H54 (cell line): ENCODE measurements at places on chromosomes 1 and 21.

DNA sequence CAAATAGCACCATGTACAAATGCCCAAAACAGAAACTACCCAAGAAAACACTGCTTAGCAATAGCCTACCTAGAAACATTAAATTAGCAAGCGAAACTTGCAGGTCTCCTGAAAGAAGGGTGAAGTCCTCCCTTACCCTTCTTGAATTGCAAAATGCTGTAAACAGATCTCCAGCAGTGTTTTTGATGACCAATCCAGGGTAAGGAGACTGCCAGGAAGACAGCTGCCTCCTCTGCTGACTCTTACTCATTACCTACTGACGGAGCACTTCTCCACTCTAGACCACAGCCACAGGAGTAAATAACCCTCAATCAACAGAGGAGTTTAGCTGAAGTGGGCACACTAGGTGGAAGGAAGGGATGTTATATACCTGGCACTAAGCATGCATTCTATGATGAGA lies 32.2 kb upstream of the GADD45A start:
- DNase-seq = peak; percentile 27

GRCh38 chr1:181855380-181855779 lies 206.1 kb downstream of the ZNF648 start:
- DNase-seq = no peak

DNA sequence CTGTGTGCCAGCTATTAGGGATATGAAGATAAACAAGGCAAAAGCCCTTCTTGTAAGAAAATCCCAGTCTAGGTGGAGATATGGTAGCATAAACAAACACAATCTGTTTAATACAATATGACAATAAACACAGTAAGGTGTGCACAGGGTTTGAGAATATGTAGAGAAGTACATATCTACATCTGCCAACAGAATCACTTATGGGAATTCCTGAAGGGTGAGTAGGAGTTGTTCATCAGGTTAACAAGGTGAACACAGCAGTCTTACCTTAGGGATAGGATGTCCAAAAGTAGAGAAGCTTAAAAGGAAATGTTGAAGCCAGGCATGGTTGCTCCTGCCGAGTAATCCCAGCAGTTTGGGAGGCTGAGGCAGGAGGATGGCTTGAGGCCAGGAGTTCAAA lies 57.7 kb upstream of the LRRC7 start:
- no peak for DNase-seq

DNA sequence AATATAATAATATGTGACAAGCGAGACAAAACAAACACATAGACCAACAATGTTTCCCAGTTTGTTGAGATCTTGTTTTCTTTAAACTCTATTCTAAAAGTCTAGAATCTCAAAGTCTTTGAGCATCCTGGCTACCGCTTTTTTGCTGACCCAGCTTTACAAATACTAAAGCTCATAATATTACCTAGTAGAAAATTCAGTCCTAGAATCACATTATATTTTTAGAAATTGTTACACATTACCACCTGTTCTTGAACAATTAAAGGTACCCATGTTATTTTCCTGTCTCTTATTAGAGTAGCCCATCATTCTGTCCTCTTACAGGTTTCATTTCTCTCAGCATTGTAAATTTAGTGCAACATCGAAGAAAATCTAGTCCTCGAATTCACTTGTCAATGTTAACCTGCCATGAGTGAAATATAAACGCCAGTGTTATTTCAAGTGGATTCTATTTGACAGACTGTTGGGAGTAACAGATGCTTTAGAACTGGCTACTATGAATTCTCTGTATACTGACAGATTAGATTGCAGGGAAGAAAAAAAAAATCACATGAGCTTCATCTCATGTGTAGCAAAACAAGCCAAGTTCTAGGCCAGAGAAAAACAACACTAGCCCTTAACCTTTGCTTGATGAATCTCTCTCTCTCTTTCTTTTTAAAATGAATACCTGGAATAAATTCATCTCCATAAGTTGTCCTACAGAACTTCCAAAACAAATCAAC lies 851.2 kb upstream of the ADAMTS5 start:
- DNase-seq = no peak

DNA sequence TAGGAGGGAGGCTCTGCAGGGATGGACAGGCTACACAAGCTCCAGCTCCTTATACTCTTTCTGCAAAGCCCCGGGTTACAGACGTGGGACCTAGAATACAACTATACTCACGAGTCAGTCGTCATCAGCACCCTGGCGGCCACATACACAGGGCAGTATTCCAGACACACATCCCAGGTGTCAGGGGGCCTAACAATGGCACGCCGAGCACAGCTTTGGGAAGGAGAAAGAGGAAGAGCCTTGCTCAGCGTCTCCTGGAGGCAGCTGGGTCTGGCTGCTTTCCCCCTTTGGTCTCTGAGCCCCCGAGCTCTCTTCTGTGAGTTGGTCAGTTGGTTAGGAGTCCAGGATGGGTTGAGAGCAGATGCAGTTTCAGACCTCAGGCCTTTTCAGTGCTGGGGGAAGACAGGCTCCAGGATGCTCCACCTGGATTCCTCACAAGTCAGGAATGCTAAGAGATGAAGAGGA lies 4.5 kb upstream of the POU3F1 start:
- no peak for DNase-seq

GRCh38 chr1:47754221-47754620 lies 243.0 kb downstream of the TRABD2B start:
- no peak for DNase-seq

GRCh38 chr1:233327651-233328141 lies at the start of gene MAP3K21:
TSS of gene MAP3K21 (plus strand) at chr1:233327724. CDS start at chr1:233328029, 305 bp downstream.
- DNase-seq = no peak

DNA sequence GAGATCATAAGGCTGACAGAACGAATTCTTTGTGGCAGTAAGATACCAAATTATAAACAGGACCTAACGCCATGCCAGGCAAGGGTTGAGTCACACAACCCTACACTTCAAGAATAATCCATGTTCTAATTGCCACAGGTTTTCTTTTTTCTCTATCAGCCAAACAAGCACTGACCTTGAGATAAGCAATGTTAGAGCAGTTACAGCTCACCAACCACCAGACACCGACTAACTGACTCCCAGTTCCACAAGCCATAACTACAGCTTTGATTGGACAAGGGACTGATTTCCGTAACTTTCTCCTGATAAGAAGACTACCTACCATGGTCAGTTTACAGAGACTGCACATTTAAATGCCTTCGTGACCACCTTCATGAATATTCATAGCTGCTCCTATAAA lies 149.6 kb downstream of the PTPRU start:
- DNase-seq = no peak

GRCh38 chr1:108080448-108080847 lies 115.5 kb upstream of the VAV3 start:
- DNase-seq = no peak

DNA sequence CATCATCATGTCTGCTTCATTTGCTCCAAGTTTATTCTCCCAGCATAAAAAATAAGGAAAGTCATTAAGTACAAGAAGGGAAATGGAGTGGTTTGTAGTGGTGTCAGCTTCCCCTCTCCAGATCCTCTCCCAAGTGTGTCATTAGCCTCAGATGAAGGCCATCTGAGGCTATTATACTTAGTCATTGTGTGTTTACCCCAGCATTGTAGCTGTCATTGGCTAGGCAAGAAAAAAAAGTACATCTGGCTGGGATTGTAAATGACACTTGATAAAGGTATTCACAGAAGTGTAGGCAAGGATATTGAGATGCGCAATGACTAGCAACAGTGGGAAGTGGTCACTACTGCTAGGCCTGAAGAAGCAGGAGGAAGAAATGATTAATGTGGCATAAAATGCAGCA lies 316.9 kb upstream of the SGIP1 start:
- no peak for DNase-seq

DNA sequence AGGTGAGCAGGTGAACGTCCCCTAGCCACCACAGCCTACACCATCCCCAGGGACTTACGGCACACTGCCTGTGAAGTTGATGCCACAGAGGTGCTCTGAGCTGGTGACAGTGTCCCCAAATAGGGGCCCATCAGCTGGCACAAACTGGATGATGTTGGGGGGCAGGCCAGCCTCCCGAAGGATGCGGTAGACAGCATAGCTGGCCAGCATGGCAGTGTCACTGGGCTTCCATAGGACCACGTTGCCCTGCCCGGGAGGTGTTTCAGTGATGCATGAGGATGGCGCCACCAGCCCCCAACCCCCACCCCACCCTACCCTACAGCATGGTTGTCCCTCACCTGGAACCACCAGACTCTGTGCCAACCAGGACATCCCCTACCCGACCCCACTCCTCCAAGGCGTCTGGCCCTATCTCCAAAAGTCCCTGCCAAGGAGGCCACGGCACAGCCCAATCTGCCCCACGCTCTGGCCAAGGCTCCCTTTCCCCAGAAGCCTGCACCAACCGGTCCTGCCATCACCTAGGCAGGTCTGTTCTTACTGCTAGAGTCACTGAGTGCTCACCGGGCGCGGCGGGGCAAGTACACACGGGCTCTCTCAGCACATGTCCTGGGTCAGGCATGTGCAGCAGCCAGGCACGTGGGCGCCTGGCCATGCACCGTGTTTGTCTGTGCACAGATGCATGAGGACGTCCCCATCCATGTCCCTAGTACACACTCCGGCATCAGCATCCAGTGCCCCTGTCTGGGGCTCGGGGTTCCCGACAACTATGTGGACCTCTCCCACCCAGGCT lies 20.5 kb downstream of the ALDH4A1 start:
- no peak for DNase-seq

DNA sequence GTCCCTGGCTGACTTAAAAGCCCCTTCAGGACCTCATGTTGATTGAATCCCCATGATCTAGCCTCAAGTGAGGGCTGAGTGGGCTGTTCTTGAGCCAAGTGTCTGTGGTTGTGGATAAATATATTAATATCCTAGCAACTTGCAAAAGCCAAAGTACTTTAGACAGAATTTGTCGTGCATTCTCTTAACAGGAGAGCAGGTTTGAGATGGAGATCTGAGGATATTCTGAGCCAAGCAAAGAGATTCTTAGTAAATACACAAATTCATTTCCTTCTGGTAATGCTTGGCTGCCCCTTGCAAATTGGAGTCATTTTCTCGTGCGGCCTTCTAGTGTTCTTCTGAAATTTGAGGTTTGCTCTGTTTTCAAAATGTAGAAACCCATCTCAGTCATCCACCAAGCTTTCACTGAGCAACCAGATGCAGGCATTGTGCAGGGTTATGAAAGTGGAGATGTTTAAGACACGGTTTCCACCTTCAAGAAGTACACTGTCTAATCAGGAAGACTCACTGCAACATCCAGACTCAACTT lies 242.1 kb upstream of the JUN start:
- no peak for DNase-seq

DNA sequence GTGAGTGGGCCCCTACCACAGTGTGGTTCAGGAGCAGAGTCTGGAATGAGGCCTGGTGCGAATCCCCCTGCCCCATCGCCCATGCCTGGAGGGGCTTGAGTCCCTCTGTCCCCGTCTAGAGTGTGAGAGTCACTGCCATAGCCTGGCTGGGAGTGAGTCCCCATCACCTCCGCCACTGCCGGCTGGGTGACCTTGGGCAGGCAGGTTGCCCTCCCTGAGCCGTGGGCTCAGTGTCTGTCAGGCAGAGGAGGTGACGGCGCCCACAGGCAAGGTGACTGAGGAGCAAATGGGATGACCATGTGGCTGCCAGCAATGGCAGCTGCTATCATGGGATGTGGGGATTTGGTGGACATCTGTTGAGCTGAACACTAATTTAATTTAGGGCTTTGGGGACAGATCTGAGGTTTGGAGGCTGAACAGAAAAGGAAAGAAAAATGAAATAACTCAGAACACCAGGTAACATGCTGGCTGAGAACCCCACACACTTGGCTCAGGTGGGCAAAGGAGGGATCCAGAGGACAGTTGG lies 38.1 kb upstream of the GPR153 start:
- DNase-seq = no peak

DNA sequence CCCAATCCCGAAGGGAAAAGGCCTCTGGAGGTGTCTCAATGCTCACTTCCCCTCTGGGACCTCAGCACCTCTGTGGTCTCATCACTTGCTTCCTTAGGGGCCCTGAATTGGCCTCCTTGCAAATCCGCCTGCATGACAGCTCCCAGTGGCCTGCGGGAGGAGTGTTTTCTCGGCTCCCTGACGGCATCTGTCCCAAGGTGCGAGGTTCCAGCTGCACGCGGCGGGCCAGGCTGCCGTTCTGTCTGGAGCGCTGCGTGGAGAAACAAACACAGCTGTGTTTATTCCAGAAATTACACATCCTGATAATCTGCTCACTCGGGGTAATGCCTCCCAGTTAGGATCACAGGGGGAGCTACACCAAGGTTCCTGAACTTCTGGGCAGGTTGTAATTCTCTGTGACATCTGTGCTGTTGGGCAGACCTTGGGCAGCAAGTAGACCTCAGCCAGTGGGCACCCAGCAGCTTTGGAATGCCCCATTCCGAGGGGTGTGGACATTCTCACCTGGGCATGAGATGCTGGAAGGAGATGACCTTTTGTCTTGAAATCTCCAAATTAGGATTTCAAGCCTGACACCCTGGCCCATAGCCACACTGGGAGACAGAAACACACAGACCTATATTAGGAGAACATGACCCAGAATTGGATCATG lies 18.2 kb downstream of the EPHB2 start:
- DNase-seq = no peak

GRCh38 chr1:94872771-94873495 lies 52.8 kb downstream of the SLC44A3 start:
- no peak for DNase-seq
